Mesenteric fat pad (tissue), 1 donor: ENCODE measurements at places on chromosomes 7 and 10.

GRCh38 chr10:61894133-61894532 is 7.4 kb upstream of the ARID5B start:
- DNase-seq: no peak

DNA sequence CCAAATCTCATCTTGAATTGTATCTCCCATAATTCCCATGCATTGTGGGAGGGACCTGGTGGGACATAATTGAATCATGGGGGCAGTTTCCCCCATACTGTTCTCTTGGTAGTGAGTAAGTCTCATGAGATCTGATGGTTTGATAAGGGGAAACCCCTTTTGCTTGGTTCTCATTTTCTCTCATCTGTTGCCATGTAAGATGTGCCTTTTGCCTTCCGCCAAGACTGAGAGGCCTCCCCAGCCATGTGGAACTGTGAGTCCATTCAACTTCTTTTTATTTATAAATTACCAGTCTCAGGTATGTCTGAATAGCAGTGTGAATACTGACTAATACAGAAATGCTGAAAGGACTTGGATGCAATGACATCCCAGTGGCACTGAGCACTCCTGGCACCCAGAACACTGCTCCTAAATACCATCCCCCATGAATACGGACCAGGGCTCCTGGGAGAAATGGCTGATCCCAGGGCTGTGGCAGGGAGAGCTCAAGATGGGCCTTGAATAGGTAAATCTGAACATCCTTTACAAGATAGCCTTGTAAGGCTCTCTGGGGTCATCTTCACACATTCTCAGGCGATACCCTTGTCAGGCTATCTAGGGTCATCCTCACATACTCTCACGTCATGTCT is 19.4 kb downstream of the ZFAND2A start:
- DNase-seq: no peak

- no peak for DNase-seq
These were observed 150.0 kb downstream of the ZNF33B start for GRCh38 chr10:42488416-42488815.

GRCh38 chr10:44966816-44967509 is 7.4 kb downstream of the RASSF4 start:
- peak; percentile 55 for DNase-seq

DNA sequence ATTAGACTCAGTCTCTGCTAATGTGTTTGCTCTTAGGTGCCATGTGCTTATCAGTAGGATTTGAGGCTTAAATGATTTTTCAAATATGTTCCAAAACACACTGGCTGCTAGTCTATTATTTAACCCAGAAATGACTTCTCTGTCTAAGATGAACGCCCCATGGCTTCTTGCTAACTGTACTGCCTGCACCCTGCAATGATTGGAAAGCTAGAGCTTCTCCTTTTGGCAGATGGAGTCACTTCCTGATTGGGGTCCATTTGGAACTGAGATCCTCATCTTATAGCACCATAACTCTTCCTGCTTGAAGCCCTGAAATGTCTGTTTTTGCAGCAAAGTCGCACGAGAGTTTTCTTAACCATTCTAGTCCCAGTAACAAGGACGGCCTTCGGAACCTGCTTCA is 186.5 kb upstream of the ADO start:
- DNase-seq: no peak

DNA sequence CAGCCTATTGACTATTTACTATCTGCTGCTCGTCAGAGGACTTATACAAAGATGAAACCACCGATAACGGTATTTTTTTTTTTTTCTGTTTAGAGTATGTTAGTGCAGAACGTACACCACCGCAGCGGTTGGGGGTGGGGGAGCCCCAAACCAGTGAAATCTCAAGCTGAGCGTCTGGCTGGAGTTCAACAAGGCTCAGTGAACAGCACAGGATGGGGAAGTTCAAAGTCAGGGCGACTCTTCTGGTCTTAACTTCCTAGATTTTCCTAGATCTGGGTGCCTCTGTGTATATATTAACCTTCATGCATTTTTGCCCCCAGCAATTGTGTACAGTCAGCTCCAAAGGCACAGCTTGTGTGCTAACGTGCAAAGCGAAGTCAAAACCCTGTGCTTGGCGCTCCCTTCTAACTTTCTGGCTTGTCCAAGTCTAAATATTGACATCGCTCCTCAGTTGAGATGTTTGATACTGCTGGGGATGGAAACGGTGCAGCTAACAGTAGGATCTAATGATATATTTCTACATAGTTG is 1.1 kb downstream of the RHOBTB1 start:
- no peak for DNase-seq

GRCh38 chr7:114242992-114243507 is 171.6 kb upstream of the FOXP2 start:
- no peak for DNase-seq

GRCh38 chr7:98531717-98532116 is 85.4 kb upstream of the NPTX2 start:
- DNase-seq: no peak

GRCh38 chr10:14954001-14954770 is at the start of gene DCLRE1C:
Gene DCLRE1C (minus strand): TSS chr10:14954096. CDS start chr10:14954010, 86 bp downstream.
- DNase-seq: peak; percentile 98

GRCh38 chr10:80443531-80443974 is 10.6 kb upstream of the TSPAN14 start:
- DNase-seq: no peak

GRCh38 chr10:31204090-31204489 is 114.9 kb upstream of the ZEB1 start:
- DNase-seq: no peak

GRCh38 chr7:105278973-105279687 is 109.6 kb downstream of the SRPK2 start:
- no peak for DNase-seq

DNA sequence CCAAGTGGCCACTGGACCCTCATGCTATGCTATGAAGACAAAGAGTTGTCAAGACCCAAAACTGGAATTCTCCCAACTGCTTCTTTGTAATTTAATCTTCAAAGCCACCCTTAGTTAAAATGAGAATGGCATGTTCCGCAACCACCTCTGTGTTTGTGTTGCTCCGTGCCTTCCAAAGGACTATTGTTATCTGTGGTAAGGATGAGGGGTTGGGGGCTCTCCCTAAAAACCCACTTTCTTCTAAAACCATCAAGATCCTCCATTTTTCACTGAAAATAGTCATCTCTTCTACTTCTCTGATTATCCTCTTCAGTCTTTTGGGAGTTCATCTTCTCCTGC is 222.1 kb upstream of the AOAH start:
- DNase-seq: no peak

- no peak for DNase-seq
These were observed 38.0 kb upstream of the TARP start for GRCh38 chr7:38311329-38311937.
